ENCODE measurements at places on chromosomes 2 and 18.

GRCh38 chr18:48138660-48139430 is 208.4 kb upstream of the SMAD2 start:
- DNase-seq: no peak

- no peak for DNase-seq
Measured at GRCh38 chr2:188114014-188114413, 177.7 kb upstream of the GULP1 start.

GRCh38 chr2:74448771-74449170 is 6.1 kb upstream of the INO80B start:
- DNase-seq: no peak

DNA sequence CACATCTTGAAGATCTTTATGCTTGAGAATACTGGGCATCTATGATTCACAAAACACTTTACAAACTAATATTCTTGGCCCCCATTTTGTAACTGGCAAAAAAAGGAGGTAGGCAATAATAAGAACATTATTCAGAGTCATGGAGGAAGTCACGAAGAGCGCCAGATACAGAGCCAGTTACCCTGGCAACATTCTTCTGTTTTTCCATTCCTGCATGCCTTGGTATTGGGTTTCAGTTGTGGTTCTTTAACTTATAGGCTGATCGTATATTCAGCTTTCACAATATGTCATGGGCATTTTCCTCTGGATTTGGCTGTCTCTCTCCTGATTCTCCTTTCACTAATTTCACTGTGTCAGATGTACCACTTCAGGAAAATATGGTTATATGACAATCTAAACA is 234.7 kb downstream of the HRH4 start:
- DNase-seq: no peak

DNA sequence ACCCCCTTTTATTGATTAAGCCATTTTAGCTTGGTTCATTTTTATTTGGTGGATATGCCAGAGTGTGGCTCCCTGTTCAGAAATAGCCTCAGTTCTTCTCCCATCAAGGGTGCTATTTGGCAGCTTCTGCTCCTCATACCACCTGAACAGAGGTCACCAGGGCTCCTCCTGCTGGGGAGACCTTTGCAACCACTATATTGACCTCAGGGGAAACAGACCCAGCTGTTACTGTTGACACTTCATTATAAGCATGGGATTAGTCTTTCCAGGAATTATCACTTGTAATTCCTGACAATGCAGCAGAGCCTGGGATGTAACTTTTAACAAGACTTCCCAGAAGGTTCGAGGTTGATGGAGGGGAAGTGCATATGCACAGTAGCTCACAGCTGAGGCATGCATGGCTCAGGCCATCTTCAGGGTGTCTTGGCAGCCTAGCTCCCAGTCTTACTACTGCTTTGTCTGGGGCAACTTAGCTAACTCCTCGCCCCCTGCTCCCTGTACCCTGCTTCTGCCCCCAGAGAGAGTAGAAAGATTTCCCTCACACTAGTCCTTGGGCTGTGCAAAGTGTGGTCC is 239.4 kb upstream of the SPRED2 start:
- DNase-seq: no peak

- DNase-seq: no peak
Measured at GRCh38 chr2:132977812-132978529, 308.0 kb upstream of the LYPD1 start.

GRCh38 chr2:134919341-134920210 is 954 bp downstream of the CCNT2 start:
- peak; percentile 5 for DNase-seq

DNA sequence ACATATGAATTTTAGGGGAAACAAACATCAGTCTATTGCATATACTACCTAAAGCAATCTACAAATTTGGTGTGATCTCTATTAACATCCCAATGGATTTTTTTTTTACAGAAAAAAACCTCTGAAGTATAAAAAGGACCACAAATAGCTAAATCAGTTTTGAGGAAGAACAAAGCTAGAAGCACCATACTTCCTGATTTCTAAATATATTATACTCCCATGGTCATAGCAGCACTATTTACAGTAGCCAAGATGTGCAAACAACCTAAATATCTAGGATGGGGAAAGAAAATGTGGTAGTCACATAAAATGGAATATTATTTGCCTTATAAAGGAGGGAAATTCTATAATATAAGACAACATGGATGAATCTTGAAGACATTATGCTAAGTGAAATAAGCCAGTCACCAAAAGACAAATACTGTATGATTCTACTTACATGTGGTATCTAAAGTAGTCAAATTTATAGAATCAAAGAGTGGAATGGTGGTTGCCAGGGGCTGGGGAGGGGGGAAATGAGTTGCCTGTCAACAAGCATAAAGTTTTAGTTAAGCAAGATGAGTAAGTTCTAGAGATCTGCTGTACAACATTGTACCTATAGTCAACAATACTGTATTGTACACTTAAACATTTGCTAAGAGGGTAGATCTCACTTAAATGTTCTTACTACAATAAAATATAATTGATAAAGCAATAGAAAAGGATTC is 17.6 kb upstream of the CASP8 start:
- DNase-seq: no peak

- DNase-seq: no peak
Measured at GRCh38 chr2:158772306-158773078, 22.6 kb upstream of the DAPL1 start.

GRCh38 chr2:143452817-143453451 is 323.7 kb downstream of the ARHGAP15 start:
- DNase-seq: peak; percentile 11

GRCh38 chr2:14543284-14543683 is 89.2 kb upstream of the LRATD1 start:
- DNase-seq: no peak

DNA sequence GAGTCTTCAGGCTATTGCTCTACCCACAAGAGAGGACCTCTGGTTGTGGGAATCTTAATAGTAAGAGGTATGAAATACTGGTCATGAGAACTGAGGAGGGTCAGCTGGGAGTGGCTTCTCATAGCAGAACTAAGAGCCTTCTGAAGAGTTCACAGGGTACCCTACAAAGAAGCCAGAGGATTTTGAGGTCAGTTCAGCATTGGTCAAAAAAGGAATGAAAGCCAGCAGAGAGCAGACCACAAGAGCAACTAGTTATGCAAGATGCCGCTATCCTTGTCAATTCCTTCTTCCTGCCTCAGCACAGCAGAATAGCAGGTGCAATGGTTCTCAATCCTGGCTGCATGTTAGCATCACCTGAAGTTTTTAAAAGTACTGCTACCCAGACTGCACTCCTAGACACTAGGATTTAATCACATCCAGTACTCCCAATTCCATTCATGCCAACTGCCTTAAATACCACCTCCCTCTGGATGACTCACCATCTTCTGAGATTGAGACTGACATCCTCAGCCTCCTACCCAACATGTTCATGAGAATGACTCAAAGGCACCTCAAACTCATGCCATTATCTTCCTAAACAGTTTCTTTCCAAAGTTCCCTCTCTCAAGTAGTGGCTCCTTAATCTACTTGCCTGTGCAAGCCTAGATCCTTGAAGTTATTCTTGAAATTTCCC is 81.0 kb upstream of the RBMS1 start:
- DNase-seq: no peak

DNA sequence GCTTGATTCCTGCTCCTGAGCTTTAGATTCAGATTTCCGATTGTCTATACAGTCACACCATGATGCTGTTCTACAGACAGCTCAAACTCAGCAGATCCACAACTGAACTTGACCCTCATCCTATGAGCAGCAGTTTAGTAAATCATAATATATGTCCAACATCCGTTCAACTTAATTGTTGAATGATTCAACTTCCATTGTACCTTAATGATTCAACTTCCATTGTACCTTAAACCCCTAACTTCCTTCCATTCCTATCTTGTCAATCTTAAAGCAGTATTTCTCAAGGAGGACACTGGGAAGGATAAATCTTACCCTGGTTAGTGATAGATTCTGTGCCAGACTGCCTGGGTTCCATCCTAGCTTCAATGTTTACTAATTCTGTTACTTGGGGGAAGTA is 60.1 kb downstream of the PIGN start:
- DNase-seq: no peak

- no peak for DNase-seq
Measured at GRCh38 chr2:121866789-121867188, 111.3 kb downstream of the TSN start.

- DNase-seq: no peak
Measured at GRCh38 chr18:4125224-4125623, 329.9 kb downstream of the DLGAP1 start.

DNA sequence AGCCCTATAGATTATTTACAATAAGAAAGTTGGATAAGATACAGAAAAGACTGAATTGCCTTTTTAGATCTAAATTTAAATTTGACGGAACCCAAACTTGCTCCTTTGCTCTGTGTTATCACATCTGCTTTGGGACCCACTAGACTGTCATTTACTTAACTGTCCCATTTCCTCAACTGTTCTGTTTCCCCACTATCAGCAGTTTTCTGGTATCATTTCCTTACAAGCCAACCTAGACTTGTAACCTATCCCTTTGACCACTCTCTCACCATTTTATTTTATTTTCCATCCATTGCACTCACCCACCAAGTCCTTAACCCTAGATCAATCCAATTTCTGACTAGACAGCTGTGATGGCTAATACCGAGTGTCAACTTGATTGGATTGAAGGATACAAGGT is 38.6 kb upstream of the CD28 start:
- no peak for DNase-seq

DNA sequence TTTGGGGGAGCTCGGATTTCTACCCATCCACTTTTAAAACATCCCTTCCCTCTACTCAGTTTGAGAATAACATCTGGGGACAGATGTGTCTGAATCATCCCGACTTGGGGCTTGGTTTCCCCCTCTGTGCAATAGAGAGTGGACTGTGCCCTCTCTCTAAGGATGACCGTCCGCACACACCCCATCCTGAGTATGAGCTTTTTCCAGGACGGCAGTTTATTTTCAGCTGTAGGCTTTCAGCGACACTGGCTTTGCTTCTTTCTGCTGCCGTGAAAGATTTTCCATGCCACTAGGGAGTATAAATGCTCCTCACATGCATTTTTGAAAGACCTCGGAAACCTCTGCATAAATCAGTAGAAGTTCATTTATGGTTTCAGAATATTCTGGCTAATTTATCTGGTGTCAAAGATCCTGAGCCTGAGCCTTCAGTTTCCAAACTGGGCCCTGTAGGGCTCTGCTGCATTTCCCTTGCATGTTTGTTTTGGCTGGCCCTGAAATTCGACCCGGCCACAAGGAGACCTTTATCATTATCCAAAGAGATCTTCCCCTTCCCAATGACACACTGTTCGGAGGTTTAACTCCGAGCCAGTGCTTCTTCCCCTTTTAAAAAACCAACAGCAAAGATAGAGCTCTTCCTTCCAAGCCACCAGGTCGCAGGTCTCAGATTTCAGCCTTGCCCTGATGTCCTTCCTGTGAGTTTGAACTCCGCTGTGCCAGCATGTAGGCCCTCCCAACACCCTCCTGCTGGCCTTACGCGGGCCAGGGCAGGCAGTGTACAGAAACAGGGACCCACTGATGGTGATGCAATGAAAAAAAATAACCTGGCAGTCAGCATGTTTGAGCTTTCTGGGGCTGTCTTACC is 53.3 kb downstream of the FECH start:
- DNase-seq: no peak

GRCh38 chr18:70287731-70288130 is 1.1 kb upstream of the SOCS6 start:
- no peak for DNase-seq

DNA sequence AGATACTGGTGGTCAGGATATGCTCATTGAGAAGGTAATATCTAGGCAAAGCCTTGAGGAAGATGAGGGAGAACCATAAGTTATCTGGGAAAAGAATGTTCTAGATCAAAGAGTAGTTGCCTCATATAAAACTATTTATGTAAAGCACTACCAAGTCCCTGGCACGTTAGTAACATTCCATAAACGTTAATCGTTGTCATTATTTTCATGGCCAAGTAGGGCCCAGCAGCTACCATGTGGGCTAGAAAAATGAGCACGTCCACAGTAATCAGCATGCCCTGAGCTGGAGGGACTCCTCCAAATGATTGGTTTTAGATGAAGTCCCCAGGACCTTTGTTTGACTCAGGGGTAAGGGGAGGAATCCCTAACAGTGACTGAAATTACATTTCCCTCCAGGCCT is 32.7 kb upstream of the AFTPH start:
- no peak for DNase-seq

GRCh38 chr2:44360749-44361329 is 455 bp downstream of the PREPL start:
- DNase-seq: no peak

- no peak for DNase-seq
Measured at GRCh38 chr2:74544634-74545033, 9.1 kb downstream of the LOXL3 start.

- DNase-seq: no peak
Measured at GRCh38 chr18:23203891-23204432, 68.7 kb downstream of the CABLES1 start.

DNA sequence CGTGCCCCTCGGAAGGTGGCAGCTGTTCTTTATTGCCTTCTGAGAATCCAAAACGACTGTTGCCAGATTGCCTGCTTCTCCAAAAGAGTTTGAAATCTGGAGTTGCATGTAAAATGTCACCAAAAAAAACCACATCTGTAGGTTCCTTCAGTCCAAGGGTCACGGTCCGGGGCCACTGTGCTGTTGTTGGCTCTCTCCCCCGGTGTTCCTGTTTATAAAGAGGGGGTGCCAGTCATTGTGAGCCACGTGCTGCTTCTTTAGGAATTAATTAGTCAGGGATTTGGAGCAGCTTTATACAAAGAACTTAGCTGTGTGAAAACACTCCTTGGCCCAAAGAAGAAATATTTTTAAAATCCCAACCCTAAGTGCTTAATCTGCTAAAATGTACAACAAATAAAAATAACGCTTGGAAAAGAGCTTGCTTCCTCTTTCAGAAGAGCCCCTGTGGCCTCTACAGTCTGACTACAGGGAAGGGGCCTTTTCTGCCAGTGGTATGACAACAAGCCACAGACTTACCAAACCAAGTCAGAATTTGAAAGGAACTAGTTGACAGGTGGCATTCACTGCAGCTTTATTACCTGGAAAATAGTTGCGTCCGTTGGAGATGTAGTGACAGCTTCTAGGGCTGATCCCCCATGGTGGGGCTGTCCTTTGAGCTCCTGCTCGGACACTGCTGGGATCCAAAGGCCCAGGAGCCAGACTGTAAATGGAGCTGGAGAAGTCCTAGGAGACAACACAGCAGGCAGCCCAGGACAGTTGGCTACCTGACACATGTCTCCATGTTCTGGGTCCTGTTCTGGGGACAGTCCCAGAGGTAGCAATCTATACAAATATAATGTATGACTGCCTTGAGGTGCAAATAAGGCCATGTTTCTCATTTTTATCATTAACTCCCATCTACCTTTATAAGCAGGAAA is 84.5 kb upstream of the SLC1A4 start:
- no peak for DNase-seq

- DNase-seq: no peak
Measured at GRCh38 chr2:168254158-168254935, 7.0 kb upstream of the STK39 start.

Measured in activated CD8-positive, alpha-beta memory T cell treated with anti-CD3 and anti-CD28 coated beads for 4 hours (primary cell).